A172 (cell line): ENCODE measurements at places on chromosomes 12 and 14.
A peak's percentile ranks its signal among the peaks of the same experiment; 100 is the strongest.

DNA sequence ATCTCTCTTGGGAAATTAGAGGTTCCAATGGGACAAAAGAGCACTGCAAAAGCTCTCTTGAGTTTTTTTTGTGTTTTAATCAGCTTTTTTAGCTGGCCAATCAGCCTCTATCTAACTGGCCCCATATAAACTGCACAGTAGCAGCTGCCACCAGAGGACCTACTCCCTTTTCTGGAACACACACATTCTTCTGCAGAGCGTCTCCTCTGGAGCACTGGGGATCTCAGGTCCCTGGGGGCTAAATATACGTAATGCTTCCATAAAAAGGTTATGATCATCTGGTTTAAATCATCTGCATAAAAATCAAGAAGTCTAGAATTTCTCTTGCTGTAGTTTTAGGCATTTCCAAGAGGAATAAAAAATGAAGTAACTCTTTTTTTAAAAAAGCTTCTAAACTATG is 32.3 kb downstream of the TSPAN8 start:
- no peak for DNase-seq

DNA sequence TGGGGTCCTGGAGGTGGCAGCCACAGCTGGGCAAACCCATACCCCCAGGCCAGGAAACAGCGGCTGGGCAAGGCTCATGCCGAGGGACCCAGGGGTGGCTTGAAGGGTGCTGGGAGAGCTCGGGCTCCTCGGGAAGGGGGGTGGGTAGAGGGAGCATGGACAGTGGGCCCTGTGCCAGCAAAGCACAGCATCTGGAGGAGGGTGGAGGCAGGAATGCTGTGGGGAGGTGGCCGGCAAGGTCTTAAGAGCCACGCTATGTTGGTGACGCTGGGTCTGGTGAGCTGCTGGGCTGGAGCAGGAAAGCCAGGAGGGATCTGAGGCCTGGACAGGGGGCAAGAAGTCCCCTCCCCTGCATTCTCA is 48.2 kb upstream of the DLK1 start:
- no peak for DNase-seq

GRCh38 chr14:43647302-43647701 is 859.8 kb downstream of the FSCB start:
- DNase-seq: no peak

DNA sequence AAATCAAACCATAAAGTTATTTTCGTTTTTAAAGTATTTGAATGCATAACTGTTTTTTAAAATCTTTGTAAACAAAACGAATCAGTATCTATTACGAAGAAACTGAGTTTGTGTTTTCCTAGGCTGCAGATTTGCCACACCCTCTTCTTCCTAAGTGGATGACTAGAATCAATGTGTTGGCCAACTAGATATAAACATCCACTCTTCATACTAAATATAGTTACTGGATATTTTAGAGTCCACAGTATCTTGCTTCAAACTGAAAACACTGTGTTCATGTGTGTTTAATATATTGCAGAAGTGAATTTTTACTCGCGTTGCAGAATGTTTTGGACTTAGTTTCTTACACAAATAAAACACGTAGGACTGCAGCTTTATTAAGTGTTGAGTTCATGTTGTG is 63.2 kb downstream of the KLHL28 start:
- no peak for DNase-seq

DNA sequence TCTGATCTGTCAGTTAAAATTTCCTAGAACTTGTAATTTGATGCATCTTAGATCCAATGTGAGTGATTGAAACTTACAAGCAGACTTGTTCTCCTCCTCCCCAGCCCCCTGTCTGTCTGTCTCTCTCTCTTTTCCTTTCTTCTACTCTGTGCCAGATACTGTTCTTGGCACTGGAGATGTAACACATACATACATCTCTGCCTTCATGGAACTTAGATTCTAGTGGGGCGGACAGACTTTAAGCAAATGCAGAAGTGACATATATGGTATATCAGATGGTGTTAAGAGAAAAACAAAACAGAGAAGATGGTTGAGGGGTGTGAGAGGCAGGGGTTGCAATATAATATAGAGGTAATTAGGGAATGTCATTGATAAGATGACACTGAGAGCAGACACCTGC is 6.6 kb downstream of the CHST11 start:
- no peak for DNase-seq

DNA sequence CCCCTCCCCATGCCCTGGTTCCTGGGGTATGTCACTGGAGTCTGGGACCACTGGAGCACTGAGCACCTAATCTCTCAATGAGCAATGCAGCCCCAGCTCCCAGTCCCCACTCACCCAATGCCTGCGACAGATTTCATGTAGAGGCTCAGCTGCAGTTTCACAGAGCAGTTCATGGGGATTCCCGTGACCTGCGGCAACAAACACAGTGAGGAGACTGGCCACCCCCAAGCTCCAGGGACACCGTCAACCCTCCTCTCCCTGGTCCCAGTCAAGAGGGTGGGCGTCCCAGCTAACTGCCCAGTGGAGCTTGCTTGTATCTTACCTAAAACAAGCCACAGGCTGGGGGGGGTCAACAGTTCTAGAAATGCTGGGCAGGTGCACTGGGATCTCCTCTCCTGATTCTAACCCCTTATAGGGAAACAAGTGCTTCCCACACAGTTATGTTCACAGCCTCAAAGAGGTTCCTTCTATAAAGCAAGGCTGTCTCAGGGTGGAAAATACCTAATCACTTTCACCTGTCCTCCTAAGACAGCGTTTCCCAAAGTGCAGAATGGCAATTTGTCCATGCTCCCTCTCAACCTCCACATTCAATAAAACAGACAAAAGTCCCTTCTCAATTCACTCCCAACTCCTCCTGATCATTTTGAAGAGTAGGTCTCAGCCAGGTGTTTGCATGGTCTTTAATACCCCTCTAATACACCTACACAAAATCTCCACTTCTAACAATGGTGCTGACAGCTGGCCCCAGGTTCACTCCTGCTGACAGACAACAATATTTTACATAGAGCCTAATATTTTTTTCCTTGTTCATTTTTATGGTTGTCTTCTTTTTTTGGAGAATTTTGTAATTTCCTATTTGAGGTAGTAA is 68.3 kb downstream of the SCARB1 start:
- no peak for DNase-seq

DNA sequence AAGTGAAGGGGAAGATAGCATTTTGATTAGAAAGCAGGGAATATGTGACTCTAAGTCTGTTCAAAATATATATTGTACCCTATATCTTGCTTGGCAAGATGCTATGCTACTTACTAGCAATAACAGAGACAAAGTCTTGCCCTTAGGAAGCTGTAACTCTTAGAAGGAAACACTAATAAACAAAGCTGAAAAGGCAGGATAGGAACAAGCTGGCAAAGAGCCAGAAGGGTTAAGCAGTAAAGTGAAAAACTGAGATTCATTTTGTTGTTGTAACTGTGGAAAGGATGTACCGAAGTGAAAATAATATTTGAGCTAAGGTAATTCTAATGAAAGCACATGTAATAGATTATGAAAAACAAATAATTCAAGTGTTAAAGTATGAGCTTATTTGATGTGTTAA is 527.1 kb upstream of the FLRT2 start:
- no peak for DNase-seq

GRCh38 chr14:88961214-88961613 is 136.8 kb downstream of the TTC8 start:
- no peak for DNase-seq

DNA sequence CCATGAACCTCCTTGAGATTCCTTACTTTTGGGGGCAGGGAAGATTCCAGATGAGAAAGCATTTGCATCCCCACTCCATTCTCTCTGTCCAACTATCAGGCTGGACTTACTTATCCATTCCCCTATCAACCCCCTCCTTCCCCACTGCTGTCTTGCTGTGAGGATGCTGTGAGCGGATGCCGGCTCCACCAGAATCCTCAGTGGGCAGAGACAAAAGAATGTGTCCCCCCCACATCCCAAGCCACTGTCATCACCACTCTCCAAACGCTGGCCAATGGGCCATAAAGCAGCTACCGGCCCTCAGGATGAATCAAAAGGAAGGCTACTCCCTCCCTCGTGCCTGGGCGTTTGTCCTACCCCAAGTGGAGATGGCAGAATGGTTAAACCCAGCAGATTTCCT is 173.0 kb upstream of the NTF3 start:
- DNase-seq: peak; percentile 68

- no peak for DNase-seq
Observed at GRCh38 chr12:106220536-106220935, 27.3 kb downstream of the CKAP4 start.
